ENCODE measurements at places on chromosomes 5 and 9.

DNA sequence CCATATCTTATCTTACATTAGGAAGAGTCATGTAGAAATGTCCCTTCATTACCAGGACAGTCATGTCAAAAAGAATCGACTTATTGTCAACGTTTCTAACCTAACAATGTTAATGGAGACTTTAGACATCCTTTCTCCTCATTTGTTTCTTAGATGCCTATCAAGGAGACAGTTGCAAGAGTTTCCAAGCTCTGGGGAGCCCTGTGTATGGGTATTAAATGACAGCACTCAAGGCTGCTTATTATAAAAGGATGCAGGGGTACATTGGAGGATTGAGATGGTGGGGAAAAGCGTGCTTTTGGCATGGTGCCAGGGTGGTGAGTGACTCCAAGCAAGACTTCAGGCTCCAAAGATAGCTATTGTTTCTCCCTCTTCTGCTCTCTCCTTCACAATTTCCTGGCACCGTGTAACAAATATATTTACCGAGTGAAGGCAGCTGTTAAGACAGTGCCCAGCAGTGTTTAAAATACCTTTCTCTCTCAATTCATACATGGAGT is 461.3 kb upstream of the CLINT1 start:
- no peak for DNase-seq

DNA sequence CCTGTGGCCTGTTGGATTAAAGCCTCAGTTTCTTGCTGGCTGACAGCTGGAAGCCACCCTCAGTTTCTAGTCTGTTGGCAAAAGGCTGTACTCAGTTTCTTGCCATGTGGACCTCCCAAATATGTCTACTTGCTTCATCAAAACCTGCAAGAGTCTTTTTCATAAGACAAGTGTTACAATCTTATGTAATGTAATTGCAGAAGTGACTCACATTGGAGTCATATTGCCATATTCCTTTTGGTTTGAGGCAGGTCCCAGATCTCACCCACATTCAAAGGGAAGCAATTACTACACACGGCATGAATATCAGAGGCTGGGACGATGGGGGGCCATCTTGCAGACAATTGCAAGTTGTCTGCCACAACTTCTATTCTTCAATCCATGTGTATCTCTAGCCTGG is 286.7 kb upstream of the IL12B start:
- no peak for DNase-seq

DNA sequence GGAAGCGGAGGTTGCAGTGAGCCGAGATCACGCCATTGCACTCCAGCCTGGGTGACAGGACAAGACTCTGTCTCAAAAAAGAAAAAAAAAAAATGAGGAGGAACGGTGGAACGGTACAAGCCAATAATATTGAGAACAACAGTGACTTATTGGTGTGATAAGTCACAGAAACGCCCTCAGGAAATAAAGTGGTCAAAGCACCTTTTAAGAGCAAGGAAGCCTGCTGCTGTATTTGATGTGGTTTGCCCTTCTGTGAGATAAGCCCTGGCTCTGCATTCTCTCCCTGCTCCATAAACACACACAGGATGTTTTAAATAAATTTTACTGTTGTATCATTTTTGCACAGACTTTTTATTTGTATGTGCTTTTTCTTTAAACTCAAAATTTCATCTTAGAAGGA is 269.9 kb upstream of the MSX2 start:
- DNase-seq: no peak

DNA sequence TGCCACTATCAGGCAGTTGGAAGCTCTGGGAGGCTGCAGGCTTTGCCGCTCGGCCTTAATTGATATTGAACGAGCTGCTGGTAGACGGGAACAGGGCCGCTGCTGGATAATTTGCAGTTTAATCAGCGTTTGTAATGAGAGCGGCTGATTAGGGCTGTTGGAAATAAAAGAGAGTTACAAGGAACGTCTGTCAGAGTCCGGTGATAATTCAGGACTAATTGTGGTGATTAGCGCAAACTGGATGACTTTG is 68.2 kb upstream of the TBCA start:
- DNase-seq: no peak

GRCh38 chr5:122576256-122577016 is 198.4 kb upstream of the SNX2 start:
- no peak for DNase-seq

DNA sequence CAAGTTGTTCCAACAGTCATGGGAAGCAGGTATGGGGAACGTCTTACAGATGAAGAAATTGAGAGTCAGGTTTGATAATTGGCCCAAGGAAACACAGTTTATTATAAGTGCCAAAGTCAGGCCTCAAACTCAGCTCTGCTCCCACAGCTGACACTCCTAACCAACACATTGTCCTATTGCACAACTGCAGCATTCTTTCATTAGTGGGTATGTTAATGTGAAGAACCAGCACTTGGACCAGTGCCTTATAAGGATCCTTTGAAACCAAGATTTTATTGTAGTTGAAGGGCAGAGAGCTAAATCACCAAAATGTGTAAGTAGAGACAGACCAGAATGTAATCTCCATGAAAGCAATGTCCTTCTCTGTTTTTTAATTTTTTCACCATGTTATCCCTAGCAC is 56.1 kb downstream of the GRIA1 start:
- no peak for DNase-seq

GRCh38 chr9:82108941-82109340 is 120.4 kb downstream of the SPATA31D1 start:
- no peak for DNase-seq

- DNase-seq: no peak
Measured at GRCh38 chr5:74935752-74936091, 69.5 kb upstream of the FAM169A start.

DNA sequence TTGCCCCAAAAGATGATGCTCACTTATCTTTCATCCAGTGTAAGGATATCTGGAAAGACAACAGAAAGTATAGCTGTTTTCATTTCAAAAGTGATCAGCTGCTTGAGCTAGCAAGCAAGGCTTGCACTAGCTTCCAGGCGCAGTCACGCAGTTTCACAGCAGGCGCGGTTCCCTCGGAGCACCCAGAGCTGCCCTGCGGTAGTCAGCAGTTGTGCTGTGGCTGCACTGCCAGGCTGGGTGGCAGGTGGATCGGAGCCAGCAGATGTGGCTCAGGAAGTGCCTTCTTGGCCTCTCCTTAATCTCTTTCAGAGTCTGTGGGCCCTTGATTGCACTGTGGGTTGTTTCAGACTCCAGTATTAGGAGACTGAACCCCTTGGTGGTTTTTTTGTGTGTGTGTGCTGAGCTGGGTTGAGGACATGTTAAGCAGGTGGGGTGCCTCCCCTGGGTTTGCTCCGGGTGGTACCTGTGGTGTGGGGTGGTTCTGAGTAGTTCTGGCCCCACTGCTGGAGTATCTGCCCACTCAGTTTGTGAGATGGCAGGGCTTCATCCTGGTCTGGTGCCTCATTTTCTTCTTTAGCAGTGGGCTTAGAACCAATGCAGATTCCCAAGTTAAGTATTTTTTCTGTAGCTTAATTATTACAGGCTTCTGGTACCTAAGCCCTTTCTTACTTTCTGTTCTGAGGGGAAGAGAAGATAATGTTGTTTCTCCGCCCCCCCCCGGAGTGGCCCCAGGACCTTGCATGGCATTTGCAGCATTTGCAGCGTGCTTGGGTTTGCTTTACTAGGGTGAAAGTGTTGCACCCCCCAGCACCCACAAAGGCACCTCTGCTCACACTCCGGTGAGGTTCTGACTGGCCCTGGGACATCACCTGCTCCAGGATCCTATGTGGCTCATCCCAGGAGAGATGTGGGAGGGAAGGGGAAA is 16.4 kb downstream of the TENT4A start:
- DNase-seq: no peak

GRCh38 chr9:109109967-109110328 is 9.8 kb downstream of the TMEM245 start:
- no peak for DNase-seq

DNA sequence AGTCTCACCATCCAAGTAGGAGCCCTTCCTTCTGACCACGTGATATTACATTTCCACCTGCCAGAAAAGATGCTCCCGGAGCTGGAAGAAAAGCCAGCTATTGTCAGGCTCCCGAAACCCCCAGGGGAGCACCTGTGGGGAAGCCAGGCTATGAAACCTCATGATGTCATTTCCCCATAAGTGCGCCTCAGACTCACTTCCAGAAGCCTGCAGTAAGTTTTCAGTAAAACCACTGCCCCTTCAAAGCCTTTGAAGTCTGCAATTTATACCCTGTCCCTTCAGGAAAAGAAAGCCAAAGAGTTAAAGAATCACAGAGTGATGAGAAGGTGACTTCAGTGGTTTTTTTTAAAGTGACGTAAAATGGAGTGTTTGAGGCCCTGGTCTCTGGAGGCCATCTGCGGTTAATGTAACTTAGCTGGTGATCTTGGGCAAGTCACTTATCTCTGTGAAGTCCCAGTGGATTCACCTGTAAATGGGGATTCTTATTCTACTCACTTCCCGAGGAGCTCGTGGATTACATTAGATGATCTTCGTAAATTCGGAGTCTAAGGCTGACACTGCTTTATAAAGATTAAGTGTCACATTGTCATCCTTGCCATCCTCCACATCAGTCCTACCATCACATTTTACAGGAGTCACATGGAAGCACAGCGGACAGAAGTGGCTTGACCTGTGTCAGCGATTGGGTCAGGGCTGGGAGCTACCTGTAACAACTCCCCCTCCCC is 2.6 kb upstream of the SEMA6A start:
- no peak for DNase-seq

- no peak for DNase-seq
Measured at GRCh38 chr5:80933036-80933435, 27.1 kb upstream of the RASGRF2 start.

DNA sequence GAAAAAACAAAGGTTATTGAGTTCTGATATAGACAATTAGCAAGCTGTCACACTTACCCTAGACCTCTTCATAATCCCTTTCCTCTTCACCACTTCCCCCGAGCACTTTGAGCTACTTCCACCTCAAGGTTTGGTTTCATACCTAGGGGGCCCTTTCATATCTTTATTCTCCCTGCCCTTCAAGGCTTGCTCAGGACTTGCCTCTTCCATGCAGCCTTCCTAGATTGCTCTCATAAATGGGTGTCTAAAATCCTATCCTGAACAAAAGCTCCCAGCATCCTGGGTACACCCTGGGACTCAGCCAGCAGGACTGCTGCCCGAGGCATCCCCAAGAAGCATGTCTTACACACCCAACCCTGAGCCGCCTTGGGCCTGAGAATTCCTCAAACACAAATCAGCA is 157.3 kb downstream of the C5orf15 start:
- DNase-seq: no peak

DNA sequence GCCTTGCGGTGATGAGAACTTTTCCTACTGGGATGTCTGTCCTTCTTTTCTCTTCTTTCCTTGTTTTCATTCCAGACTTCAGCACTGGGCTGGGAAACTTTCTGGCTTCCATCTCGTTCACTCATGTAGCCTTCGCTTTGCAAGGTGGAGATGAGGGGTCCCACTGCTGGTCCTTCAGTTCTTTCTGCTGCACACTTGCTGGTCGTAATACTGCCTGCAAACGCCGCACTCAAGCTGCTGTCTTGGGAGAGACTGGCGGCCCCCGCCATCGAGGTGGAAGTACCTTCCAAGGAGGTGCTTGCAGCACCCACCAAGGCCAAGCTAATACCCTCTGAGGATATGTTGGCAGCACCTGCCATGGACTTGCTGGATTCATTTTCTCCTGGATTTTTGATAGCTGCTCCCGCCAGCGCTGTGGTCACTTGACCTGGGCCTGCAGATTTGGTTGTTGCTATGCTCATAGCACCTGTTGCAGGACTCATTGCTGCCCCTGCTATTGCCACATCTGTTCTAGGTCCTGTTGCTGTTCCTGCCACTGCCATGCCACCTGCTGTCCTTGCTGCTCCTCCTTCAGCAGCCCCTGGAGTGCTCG is 3.0 kb downstream of the GARIN3 start:
- DNase-seq: no peak

- DNase-seq: no peak
Measured at GRCh38 chr5:78286290-78286689, 8.2 kb downstream of the AP3B1 start.

DNA sequence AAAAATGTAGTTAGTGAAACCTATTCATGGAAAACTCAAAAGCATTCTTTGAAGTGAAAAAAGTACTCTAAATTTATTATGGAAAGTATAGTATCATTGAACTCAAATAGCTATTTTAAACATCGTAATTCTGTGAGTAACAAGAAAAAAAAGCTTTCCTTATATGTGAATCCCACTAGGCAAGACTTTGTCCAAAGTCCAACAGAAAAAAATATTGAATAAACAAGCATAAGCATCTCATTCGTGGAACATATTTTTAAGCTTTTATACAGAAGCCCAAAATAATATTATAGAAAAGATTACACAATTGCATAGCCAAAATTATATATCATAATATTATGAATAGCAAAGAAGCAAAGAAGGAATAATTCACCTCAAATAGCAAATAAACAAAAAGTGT is 79.4 kb upstream of the IFNE start:
- no peak for DNase-seq

DNA sequence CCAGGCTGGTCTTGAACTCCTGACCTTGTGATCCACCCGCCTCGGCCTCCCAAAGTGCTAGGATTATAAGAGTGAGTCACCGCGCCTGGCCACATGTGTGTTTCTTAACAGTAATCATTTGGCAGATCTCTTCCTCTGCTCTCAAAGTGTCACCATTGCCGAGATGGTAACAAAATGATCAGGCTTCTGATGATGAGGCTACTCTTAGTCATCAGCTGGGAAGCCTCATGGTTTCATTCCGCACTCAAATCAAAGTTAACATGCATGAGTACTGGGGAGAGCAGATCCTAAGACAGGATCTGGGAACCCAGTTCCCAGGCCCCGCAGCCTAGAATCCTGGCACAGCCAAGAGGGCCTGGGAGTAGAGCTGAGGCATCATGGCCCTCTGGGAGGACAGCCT is 27.4 kb downstream of the BARHL1 start:
- no peak for DNase-seq

- no peak for DNase-seq
Measured at GRCh38 chr5:155727512-155728145, 599.3 kb upstream of the SGCD start.

DNA sequence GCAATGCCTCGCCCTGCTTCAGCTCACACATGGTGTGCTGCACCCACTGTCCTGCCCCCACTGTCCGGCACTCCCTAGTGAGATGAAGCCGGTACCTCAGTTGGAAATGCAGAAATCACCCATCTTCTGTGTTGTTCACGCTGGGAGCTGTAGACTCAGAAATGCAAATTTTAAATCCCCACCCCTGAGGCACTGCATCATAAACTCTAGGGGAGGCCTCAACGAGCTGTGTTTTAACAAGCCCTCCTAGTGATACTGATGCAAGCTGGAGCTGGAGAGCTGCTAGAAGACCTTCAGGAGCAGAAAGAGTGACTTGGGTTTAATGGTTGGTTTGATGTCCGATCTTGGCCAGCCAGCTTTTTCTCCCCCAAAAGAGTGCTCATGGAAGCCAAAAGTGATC is 146.0 kb upstream of the MAST4 start:
- DNase-seq: no peak

GRCh38 chr5:11646141-11646540 is 258.1 kb downstream of the CTNND2 start:
- no peak for DNase-seq

- DNase-seq: no peak
Measured at GRCh38 chr5:1111241-1111726, 579 bp downstream of the SLC12A7 start.

DNA sequence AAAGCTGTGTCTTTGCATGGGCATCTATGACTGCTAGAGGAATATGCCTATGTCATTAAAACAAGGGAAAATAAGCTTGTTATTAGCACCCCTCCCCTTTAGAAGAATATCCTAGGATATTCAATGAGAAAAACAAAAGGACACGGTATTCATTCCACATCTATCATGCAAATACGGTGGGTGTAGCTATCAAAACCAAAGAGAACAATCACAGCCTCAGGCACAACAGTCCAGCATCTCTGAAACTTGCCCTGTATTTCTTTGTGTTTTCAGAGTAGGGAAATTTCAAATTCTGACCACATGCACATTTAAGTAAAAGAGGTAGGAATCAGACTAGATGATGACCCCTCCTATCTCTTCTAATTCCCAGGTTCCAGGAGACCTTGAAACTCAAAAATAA is 209.9 kb downstream of the EFNA5 start:
- no peak for DNase-seq

Data from mucosa of gallbladder (tissue), 1 donor.